ENCODE measurements at places on chromosomes 16 and 17.
A peak's percentile ranks its signal among the peaks of the same experiment; 100 is the strongest.

- DNase-seq: no peak
Observed at GRCh38 chr17:73284906-73285602, 23.4 kb upstream of the CPSF4L start.

DNA sequence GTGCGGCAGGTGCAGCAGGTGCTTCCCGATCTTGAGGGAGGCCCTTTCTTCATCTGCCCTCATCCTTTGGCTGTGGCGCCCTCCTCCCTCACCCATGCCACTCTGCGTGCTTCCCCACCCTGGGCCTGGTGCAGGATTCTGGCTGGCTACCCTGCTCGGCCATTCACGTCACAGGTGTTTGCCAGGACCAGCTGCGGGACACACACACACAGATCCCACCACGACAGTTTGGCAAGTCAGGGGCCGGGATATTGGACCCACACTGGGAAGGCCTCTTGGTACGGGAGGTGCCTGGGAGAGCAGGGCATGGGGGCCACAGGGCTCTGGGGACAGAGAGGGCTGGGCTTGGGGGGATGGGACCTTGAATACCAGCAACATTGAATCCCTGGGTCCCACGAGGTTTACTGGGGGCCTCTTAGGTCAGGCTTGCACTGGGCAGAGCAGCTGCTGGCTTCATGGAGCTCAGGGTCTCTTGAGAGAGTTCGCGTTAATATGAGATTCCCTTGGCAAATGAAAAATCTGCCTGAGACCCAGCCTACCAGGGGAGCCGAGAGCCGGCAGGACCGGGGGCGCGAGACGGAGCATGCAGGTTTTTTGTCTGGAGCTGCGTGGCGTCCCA is 15.1 kb downstream of the ADCY7 start:
- DNase-seq: peak; percentile 67

- no peak for DNase-seq
Observed at GRCh38 chr17:5203908-5204294, 12.2 kb upstream of the ZNF594 start.

DNA sequence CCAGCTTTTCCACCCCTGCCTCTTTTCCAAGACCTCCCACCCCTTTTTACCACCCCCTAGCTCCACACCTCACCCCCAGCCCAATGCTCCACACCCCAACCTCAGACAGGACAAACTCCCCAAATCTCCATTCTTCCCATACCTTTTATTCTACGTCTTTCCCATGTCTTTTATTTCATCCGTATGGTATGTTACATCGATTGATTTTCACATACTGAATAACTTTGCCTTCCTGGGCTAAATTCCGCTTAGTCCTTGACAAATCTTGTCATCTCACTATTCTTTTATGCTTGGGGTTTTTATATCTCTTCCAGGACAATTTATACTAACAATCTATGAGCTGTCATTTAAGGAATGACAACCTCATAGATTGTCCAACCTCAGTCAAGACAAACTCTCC is 46.4 kb downstream of the PITPNM3 start:
- DNase-seq: no peak

DNA sequence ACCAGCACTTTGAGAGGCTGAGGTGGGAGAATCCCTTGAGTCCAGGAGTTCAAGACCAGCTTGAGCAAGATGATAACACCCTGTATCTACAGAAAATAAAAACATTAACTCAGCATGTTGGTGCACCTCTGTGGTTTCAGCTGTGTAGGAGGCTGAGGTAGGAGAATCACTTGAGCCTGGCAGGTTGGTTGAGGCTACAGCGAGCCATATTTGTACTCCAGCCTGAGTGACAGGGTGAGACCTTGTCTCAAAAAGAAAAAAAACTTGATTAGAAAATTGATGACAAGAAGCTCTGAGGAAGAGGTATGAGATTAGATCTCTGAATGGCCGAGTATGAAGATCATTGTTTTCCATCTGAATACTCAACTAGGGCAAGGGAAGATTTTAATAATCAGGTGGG is 31.0 kb downstream of the SCPEP1 start:
- no peak for DNase-seq

- DNase-seq: no peak
Observed at GRCh38 chr17:78785663-78786057, 3.6 kb upstream of the CYTH1 start.

DNA sequence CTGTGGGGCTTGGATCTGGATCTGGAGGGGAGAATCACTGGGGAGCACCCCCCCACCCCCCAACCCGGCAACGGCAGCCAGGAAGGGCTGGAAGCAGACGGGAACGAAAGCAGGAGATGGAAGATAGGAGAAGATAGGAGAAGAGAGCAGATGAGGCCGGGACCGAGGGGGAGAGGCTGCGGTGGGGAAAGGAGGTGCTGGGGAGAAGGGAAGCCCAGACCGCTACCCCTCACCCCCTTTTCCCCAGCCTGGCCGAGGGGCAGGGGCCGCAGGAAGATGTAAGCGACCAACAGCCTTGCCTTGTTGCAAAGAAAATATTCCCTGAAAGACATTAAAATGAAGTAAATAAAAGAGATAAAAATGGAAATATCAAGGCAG is 26.8 kb upstream of the CBFA2T3 start:
- no peak for DNase-seq

- DNase-seq: no peak
Observed at GRCh38 chr17:76438906-76439305, 14.0 kb downstream of the UBE2O start.

DNA sequence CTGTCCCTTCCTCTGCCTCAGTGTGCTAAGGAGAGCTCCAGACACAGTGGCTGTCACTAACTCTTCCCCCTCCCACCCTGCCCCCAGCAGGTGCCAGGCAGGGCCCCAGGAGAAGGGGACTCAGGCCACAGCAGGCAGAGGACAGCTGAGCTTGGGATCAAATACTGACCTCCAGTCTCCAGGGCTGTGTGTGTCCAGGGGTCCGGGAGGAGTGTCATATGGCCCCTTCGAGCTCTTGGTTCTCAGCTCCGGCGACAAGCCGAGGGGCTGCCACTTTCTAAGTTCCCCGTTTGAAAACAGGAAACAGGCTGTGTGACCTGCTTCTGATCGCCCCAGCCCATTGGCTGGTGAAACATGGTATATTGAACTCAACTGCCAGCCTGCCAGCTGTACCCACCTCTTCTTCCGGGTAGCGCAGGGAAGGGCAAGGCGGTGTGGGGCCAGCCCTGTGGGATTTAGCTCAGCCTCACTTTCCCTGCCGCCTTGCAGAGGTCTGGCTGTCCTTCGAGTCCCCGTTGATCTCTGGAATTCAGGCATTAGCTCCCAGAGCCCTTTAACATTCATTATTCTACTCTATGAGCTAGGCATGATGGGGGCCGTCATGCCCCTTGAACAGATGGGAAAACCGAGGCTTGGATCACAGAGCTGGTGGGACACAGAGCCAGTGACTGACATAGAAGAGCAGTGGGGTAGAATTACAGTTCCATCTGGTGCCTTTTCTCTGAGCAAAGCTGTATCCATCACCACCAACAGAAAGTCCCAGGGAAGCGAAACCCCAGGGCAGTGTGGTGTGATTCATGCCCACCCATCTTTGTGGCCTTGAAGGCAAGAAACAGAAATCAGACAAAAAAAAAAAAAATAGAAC is at the start of gene SNX20:
TSS of gene SNX20 (minus strand) at position 292 of the 865 bp plus-strand sequence. CDS start 3,786 bp downstream, outside the sequence.
- no peak for DNase-seq

GRCh38 chr17:58320570-58321323 is 7.8 kb downstream of the TSPOAP1 start:
- no peak for DNase-seq

- DNase-seq: no peak
Observed at GRCh38 chr17:41785091-41785858, 1.2 kb downstream of the JUP start.

DNA sequence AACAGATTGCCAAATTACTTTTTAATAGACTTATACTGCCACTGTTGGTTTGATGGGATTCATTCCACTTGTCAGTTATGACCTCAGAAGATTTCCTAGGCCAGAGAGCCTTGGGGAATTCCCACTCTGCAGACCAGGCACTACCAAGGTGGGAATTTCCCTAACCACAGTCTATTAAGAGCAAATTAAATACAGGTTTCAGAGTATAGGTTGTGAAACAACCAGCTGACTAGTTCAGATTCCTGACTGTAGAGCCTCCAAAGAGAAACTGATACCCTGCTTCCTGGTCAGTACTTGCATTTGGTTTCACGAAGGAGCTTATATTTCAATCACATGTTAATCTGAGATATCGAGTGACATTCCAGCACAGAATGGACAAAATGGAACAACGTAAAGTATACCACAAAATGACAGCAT is 186.5 kb downstream of the STX8 start:
- DNase-seq: no peak

- no peak for DNase-seq
Observed at GRCh38 chr16:783404-784161, 4.6 kb downstream of the RPUSD1 start.

DNA sequence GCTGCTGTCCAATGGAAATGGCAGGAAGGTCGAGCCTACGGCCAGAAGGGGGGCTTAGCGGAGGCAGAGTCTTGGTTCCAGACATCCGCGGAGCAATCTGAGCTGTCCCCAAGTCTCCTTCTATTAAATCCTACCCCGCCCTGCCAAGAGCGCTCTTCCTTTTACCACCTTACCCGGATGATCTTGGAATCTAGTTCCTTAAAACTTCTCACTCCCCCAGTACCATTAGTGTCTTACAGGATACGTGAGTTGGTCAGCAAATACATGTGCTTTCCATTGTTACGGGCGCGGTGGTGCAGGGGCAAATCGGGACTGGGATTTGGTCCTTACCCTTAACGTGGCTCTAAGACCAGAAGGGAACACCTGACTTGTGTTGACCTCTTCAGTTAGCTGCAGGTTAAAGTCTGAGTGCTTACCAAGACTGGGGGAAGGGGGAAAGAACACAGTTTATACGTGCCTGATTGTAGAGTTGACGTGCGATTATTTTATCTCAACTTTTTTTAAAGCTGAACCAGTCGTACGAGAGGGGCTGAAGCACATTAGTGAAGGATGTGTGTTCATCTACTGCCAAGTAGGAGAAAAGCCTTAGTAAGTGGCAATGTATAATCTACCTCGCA is 495 bp downstream of the TXNDC17 start:
- no peak for DNase-seq

- DNase-seq: no peak
Observed at GRCh38 chr16:21281698-21282389, 3.8 kb upstream of the CRYM start.

GRCh38 chr17:19302791-19303331 is 59.7 kb downstream of the B9D1 start:
- DNase-seq: no peak

- no peak for DNase-seq
Observed at GRCh38 chr16:11963706-11964105, 1.3 kb upstream of the TNFRSF17 start.

DNA sequence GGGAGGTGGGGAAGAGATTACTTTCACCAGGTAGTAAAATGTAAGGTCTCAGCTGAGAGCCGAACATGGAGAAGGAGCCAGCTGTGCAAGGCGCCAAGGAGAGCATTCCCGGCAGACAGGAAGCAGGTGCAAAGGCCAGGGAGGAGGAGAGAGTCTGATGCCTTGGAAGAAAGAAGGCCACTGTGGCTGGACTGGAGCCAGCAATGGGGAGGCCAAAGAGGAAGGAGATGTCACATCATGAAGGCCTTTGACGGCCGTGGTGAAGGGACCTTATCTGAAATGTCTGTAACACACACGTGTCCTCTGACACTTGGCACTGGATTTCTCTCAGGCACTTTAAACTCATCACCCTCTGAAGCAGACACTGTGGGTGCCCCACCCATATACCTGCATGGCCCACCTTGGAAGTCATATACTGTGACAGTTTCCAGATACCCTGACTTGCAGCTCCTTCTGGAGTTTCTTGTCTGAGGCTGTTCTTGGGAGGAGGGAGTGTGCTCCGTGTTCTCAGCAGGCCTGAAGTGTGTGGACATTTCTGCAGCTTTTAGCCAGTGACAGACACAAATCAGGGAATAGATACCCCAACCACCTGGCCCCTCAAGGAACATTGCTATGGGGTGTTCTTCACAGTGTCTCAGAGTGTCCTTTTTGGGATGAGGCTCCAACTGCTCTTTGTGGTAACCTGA is 1.9 kb upstream of the SLC5A2 start:
- no peak for DNase-seq

DNA sequence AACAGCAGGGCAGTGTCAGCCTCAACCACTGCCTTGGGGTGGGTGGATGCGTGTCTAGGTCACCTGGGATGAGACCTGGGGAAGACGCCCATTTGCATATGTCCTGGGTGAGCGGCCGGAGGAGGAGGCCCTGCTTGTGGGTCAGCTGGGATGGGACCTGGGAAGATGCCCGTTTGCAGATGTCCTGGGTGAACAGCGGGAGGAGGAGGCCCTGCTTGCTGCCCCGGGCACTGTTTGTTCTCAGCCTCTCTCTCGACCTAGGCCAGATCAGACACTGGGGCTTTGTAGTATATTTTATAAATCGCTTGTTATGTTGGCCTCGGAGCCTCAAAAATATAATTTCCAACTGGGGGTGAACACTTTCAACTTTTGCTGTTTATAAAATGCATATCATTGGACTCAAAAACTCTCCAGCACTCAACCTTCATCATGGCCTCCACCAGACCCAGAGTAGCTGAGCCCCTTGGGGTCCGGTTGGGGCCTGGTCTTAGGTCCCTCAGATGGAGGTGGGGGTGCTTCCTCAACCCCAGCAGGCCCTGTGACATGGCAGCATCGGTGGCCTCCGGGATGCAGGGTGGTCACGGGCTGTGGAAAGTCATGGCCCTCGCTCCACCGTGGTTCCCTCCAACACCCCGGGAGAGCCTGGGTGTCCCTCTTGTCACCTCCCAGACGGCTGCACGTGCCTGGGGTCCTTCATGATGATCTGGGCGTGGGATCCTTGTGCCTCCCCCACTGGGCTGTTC is 17.3 kb downstream of the DBNDD1 start:
- no peak for DNase-seq

DNA sequence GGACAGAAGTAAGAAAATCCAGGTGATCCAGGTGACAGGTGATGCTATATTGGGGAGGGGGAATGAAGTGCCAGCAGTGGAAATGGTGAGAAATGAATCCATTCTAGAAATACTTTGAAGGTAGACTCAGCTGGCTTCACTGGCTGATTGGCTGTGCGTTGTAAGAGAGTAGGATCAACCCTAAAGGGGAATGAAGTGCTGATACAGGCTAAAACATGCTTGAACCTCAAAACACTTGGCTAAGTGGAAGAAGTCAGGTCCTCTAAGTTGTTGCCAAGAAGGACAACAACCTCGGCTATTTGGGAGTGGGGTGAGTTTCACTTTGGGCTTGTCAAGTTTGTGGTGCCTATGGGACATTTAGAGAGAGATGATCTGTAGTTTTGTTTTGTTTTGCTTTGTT is 24.1 kb upstream of the SCNN1B start:
- DNase-seq: no peak
